ENCODE measurements at places on chromosomes 16 and 17. TPM values are rescaled to one million over a fixed set of nuclear protein-coding genes. Genes with fewer than 3 reads are reported as not detected.

The MED13 gene
- total RNA-seq = 33.6 TPM

The CRYBA1 gene
- not detected for total RNA-seq

The FN3K gene
- total RNA-seq = 4.2 TPM

The MPV17L gene
- 0.39 TPM for total RNA-seq

The KRT31 gene
- not detected for total RNA-seq

The MYH13 gene
- total RNA-seq = not detected

The FBXL16 gene
- 0.20 TPM for total RNA-seq

The WFDC1 gene
- total RNA-seq = not detected

The CHTF18 gene
- total RNA-seq = 14.2 TPM

The PIGW gene
- 12.7 TPM for total RNA-seq

The RAB26 gene
- 0.46 TPM for total RNA-seq

The PITPNC1 gene
- total RNA-seq = 7.3 TPM

The UBTF gene
- 67.6 TPM for total RNA-seq

The ABCC11 gene
- not detected for total RNA-seq

Data from pulmonary artery endothelial cell (primary cell).